NCI-H1417 treated with DMSO at 0.1 percent for 48 hours (cell line): ENCODE measurements at places on chromosomes 1 and 21.

DNA sequence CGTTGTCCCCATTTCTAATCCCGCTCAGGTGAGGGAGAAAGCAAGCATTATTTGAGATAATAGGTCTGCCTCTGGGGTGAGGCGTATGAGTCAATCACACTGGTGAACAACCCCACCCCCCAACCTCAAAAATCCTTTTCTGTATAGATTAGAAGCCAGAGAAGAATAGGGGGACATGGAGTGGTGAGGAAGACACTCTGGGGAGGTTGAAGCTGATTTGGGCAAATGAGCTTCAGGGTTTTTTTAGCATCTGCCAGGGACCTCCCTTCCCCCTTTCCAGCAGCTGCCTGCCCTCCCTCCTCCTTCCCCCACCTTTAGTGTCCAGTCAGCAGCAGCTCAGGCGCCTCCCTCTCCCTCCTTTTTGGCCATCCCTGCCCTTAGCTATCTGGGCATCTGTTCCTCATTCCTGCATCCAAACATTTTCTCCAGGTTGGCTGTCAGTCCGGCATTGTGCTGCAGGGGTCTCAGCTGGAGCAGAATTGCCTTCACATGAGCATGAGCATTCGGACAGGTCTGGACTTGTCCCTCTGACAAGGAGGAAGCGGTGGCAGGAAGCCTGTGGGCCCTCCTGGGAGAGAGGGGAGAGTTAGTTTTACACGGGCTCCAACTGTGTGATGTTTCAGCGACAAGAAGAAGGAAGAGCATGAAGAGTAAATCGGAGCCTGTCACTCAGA lies 30.8 kb upstream of the PTGFRN start:
- DNase-seq = peak; percentile 55

DNA sequence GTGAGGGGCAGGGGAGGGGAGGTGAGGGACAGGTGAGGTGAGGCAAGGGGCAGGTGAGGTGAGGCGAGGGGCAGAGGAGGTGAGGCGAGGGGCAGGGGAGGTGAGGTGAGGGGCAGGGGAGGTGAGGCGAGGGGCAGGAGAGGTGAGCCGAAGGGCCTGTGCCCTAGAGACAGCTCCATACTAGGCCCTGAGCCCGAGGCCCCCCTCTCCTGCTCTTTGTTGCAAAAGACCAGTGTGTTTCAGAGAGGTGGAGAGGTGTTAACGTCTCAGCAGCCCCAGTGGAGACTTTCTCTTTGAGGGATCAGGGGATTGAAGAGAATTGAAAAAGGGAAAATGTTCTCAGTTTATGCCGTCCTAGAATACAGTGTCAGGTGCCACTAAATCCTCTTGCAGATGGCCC lies 44.2 kb downstream of the EPHB2 start:
- DNase-seq = no peak

GRCh38 chr1:21232044-21232443 lies 55.3 kb upstream of the EIF4G3 start:
- DNase-seq = peak; percentile 14

DNA sequence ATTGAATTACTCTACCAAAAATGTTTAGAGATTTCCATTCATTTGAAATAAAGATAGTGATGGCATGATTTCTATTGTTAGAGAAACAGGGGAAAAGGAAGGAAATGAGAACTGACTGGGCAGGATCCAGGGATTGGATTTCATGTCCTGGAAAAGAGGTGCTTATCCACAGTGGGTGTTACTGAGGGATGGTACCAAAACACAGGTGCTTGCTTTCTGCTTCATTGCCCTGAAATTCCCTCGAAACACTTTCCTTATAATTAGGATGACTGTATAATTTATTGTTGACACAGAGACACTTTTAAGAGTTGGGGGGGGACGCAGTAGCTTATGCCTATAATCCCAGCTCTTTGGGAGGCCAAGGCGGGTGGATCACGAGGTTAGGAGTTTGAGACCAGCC lies 185.0 kb upstream of the KCNK2 start:
- no peak for DNase-seq

- no peak for DNase-seq
Observed at GRCh38 chr1:55544826-55545225, 329.7 kb upstream of the USP24 start.

DNA sequence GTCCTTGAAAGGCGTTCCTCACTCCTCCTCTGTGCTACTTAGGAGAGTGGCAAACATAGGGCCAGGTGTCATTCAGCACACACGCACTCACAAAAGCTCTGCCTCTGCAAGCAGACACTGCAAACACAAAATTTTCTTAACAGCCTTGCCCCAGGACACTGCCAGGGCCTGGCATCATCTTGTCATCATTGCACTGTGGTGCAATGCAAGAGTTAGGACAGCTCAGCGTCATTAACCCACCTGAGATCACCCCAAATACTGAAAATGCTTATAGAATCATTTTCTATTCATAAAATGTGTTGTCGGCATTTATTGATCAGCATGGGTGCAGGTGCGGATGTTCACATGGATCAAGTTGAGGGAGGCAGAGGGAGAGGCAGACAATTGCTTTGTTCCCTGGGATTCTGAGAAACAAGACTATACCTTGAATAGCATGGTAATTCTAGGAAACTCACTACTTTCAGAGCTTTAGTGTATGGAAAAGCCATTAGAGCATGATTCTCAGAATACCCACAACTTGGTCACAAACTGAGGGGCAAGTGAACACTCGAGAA lies 3.0 kb downstream of the ADAM30 start:
- DNase-seq = no peak

DNA sequence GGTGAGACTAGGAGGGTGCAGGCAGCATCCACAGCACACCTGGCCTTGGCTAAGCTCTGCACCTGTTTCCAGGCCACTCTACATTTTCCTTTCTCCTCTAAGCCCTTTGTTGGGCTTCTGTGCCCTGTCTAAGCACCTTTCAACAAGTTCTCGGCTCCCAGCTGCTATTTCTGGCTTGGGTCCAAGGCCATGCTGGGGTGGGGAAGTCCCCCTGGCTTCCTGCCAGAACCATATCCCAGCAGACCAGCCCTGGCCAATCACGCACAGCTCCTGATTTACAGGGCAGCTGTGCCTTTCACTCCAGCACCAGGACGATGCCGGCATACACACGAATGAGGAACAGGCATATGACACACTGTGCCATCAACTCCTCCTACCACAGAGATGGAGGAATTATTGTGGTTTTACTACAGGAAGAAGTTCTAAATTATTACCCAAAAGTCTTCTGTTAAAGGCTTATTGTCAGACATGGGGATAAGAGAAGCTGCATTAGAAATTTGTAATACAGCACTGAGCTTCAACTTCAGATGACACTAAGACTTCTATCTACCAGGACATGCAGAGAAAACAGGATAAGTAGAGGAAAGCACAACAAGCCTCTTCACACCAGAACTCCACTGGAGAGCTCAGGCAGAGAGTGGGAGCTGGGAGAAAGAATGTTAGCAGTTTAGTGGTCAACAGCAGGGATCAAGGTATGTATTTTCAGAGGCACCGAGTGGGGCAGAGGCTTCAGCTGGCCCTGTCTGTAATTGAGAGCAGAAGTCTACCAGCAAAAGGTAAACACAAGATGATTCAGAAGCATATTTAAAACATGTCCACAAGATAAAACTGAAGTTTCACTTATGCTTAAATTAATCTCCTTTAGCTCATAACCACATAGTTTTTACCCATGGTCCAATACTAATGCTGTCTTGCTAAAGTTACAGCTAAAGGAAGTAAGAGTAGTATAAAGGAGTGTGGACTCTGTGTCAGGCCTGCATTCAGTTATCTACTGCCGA lies 37.4 kb downstream of the TRIT1 start:
- peak; percentile 94 for DNase-seq

DNA sequence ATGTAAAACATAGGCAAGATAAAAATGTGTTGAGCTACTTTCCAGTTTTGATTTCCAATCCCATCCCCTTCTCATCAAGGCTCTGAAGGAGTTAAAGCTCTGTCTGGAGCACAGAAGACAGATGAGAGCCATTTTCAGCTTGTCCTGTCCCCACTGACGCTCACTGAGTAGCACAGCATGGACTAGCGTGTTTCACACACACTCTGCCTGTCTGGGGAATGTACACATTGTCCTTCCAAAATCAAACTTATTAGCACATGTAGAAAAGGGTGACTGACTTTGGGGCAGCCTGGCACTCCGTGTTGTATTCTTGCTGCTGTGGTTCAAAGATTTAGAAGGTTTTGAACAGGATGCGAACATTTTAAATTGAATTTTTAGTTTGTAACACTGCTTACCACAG lies 139.2 kb downstream of the NEK7 start:
- no peak for DNase-seq

- DNase-seq = no peak
Observed at GRCh38 chr1:208709981-208710380, 465.8 kb upstream of the PLXNA2 start.

- no peak for DNase-seq
Observed at GRCh38 chr21:38777015-38777414, 28.7 kb upstream of the ETS2 start.

DNA sequence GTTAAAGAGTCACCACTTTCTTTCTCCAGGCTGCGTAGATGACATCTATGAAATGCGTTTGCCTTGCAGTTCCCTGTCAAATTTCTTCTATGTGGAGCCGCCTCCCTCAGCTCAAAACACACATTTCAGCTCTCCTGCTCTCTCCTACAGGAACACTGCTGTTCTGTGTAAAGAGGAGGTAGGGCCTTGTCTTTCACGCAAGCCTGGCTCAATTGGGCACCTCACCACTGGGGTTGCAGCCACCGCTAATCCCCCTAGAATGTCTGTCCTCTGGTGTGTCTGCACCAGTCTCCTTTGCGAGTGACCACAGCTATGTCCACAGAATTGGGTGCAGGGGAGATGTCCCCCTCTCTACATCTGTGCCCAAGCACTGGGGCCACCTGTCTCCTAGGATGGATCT lies 31.8 kb upstream of the CFHR4 start:
- DNase-seq = no peak

- DNase-seq = no peak
Observed at GRCh38 chr1:26597629-26598039, 68.1 kb downstream of the RPS6KA1 start.

GRCh38 chr1:230429067-230429735 lies 3.1 kb upstream of the PGBD5 start:
- DNase-seq = no peak

DNA sequence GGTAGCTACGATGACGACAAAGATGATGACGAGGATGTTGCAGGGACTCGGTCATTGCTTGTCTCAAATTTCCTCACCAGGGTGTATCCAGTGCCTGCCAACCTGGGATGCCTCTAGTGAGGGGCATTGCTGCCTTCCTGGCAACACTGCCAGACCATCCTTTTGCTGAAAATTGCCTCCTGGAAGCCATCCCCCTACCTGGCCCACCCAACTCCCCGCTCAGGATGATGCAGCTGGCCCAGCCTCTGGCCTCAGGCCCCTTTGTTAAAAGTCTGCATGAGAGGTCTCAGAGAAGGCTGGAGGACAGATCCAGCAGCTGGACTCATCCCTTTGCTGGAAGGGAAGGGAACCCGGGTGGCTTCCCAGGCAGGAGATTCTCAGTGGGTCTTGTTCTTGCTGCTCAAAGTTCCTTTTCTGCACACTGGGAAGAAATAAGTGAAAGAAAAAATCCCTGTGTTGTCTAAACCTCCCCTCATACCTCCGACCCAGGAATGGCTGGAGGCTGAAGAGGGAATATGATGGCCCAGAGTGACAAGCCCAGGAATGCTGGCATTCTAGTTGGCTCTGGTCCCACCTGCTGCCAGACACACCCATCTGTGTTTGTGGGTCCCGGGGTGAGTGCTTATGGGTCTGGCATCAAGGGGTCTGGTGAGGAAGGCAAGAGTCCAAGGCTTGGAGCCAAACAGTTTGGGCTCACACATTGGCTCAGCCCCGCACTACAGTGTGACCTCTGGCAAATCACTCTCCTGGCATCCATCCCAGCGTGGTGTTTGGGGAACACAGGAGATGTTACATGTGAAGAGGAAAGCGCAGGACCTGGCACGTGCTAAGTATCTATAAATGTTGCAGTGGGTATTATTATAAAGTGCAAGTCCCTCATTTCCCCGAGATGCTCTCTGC lies 6.7 kb upstream of the FNDC5 start:
- DNase-seq = no peak

- no peak for DNase-seq
Observed at GRCh38 chr1:195394567-195394966, 1213.7 kb downstream of the KCNT2 start.

- DNase-seq = no peak
Observed at GRCh38 chr1:106613861-106614260, 442.6 kb upstream of the PRMT6 start.

DNA sequence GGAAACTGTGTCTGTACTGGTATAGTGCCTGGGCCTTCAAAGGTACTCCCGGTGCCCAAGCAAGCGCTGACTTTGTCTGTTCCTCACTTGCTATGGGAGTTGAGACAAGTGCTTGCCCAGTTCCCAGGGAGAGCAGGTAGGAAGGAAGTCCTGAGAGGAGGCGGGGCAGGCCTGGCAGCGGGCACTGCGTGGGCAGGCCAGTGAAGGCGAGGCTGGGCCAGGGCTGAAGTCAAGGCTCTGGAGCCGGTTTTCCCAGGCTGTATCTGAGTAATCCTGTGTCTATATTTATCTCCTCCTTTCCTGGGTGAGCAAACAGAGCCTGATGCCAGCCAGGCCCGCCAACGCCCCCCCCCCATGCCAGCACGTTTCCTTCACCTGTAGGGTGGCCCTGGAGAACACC lies 15.9 kb upstream of the EDN2 start:
- DNase-seq = no peak

DNA sequence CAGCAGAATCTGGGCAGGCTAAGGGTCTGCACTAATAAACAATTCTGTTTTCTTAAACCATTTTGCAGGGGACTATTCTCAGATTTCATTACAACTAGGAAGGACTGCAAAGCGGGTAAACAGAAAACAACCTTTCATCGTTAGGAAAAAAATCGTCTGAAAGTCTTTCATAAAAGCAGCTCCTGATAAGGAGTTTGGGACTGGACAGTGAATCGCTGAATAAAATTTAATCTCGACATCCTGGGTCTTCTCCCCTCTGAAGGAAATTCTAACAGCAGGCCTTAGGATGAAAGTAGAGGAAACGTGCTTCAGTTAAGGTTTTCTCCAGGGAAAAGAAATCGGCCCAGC lies 471 bp upstream of the MTF2 start:
- no peak for DNase-seq

GRCh38 chr1:36708587-36708986 lies 225.9 kb upstream of the CSF3R start:
- DNase-seq = no peak

- DNase-seq = no peak
Observed at GRCh38 chr1:81183051-81183450, 617.7 kb upstream of the ADGRL2 start.

- DNase-seq = no peak
Observed at GRCh38 chr1:162169031-162169790, 99.7 kb downstream of the NOS1AP start.

DNA sequence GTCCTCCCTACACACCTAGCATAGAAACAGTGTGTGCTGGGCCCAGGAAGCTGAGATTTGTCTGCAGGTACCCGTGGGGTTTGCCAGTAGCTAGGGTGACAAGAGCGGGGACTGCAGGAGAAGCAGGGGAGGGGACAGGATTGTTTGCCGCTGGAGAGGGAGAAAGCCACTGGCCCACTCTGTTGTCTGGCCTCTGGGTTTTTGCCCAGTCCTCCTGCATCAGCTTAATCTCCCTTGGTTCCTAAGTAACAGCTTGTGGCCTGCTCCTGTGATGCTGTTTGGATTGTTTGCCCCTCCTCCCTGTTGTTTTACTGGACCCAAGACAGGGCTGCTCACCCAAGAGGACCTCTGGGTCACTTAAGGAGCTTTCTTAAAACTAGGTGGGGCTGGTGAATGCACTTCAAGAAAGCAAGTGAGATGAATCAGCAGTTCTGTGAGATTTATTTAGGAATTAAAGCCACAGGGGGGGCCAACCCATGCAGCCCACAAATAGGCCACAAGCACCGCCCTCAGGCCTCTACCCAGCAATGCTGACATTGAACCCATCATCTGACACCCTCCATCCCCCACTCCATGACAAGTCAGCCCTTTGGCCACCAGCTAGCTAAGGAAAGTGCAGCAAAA lies 142.8 kb downstream of the ZZZ3 start:
- no peak for DNase-seq

- no peak for DNase-seq
Observed at GRCh38 chr1:59691261-59691660, 123.5 kb upstream of the HOOK1 start.
